ENCODE measurements at places on chromosomes 6 and 20.

- peak; percentile 88 for DNase-seq
Measured at GRCh38 chr20:41133709-41134361, 3.5 kb upstream of the PLCG1 start.

DNA sequence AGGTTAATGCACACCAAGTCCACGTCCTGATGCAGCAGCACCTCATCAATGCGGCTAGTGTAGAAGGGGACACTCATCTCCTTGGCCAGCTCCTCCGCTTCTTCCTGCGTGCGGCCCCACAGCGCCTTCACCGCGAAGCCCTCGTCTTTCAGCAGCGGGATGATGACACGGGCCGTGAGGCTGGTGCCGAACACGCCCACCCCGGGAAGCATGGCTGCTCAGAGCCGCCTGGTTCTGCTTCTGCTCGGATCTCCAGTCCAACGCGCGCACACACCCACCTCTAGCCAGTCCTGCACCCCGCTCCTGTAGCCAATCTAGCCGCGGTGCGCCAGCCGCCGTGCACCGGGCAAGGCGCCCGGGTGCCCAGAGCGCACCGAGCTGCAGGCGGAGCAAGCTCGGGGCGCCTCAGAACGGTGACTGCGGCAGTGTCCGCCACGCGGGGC is 700 bp downstream of the GFOD1 start:
- peak; percentile 78 for DNase-seq

DNA sequence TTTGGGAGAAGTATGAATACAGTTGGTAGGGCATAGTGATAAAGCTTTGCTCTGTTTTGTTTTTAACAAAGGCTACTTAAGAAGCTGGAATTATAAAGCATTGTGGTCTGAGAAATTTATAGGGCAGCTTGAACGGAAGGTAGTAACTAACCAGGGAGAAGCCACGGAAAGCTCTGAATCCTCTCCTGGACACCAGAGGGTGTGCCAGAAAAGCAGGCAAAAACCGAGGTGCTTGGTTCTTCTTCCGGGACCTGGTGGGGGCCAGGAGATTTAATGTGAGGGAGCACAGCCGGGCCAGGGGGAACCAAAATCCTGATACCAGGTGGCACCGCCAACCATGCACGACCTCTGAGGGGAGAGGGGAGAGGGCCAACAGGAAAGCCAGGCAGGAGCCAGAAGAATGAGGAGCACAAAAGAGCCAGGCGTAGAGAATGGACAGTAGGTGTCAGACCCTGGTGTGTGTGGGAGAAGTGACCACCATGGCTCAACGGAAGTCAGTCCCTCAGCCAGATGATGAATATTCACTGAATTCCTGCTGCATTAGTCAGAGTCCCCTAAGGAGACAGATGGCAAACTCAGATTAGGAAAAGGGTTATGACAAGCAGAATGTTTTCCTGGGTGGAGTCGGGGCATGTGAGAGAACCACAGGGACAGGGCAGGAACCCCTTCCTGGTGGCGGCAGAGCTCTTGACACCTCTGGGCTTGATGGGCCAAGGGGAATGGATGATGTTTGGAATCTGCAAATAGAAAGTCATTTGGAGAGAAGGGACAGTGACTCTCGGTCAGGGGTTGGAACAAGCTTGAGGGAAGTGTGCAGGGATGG is 262.3 kb downstream of the ZNF217 start:
- no peak for DNase-seq

- DNase-seq: no peak
Measured at GRCh38 chr6:7685276-7685675, 40.6 kb upstream of the BMP6 start.

DNA sequence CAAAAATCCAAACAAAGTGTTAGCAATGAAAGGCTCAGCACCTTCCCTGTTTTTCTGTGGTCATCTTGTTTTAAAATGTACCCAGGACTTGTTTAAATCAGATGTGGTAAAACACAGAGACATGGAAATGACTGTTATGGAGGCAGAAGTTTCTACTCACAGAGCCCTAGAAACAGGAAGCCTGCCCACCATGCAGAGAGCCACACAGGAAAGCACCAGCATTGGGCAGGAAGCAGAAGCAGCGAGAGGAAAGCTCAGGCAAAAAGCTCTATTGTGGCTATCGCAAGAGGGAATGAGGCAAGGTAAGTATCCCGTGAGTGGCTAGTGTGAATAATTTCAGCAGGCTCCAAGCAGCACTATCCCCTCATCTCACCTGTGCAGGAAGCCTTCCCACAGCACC is 42.8 kb downstream of the GPR6 start:
- no peak for DNase-seq

GRCh38 chr20:2528671-2529271 is 7.6 kb upstream of the TMC2 start:
- DNase-seq: no peak

Data from GM13976 (cell line).